Thymus (tissue), 14 donors: ENCODE measurements at places on chromosomes 2 and 18. TPM values are rescaled to one million over a fixed set of nuclear protein-coding genes. Genes with fewer than 3 reads are reported as not detected.

The FBXO48 gene
- total RNA-seq = 0.66 TPM

The IL36G gene
- 0.24 TPM for total RNA-seq

The SERPINB11 gene
- total RNA-seq = not detected

The GLI2 gene
- 1.8 TPM for total RNA-seq

The CENPA gene
- total RNA-seq = 25.6 TPM

The CELF4 gene
- total RNA-seq = 0.05 TPM

The PSTPIP2 gene
- total RNA-seq = 6.1 TPM

DNA sequence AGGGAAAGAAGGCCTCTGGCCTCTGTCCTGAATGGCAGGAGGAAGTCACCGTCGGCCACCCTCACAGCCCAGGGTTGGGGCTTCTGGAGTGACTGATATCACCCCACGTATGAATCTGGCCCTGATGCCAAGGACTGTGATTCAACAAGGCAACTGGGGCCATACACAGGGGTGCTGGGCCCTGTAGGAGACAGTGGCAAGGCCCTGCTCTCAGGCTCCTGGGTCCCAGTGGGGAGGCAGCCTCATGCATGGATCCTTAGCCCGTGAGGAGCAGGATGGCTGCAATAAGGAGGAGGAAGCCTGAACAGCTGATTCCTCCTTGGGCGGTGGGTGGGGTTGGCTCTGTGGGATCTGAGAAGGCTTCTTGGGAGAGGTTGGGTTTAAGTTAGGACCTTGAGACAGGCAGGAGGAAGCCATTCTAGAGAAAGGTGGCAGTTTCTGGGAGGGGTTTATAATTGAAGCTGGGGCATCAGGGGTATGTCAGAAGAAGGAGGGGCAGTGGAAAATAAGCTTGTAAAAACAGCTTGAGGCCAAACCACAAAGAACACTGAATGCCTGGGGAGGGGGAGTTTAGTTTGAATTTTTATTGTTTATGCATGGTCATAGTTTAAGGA, 42.8 kb upstream of the LAPTM4A start:
- H3K27me3 ChIP-seq = peaks cover 6% of the 10 kb centered on the region
- H3K36me3 ChIP-seq = no peaks in the 10 kb centered on the region
- no peak overlapping the region for H3K27ac ChIP-seq
- DNase-seq = no peak
- H3K4me3 ChIP-seq = no peak overlapping the region

- DNase-seq = no peak
- H3K36me3 ChIP-seq = no peaks in the 10 kb centered on the region
- no peak overlapping the region for H3K4me3 ChIP-seq
- peaks cover 3% of the 10 kb centered on the region for H3K27me3 ChIP-seq
- H3K4me1 ChIP-seq = peaks cover 15% of the 10 kb centered on the region
Measured at GRCh38 chr2:239469106-239469960, 68.5 kb upstream of the HDAC4 start.

GRCh38 chr2:119068154-119068725, 90.3 kb downstream of the C1QL2 start:
- H3K27me3 ChIP-seq = no peaks in the 10 kb centered on the region
- H3K36me3 ChIP-seq = no peaks in the 10 kb centered on the region
- no peak overlapping the region for H3K27ac ChIP-seq
- H3K4me1 ChIP-seq = no peaks in the 10 kb centered on the region
- H3K4me3 ChIP-seq = no peak overlapping the region
- no peak for DNase-seq

DNA sequence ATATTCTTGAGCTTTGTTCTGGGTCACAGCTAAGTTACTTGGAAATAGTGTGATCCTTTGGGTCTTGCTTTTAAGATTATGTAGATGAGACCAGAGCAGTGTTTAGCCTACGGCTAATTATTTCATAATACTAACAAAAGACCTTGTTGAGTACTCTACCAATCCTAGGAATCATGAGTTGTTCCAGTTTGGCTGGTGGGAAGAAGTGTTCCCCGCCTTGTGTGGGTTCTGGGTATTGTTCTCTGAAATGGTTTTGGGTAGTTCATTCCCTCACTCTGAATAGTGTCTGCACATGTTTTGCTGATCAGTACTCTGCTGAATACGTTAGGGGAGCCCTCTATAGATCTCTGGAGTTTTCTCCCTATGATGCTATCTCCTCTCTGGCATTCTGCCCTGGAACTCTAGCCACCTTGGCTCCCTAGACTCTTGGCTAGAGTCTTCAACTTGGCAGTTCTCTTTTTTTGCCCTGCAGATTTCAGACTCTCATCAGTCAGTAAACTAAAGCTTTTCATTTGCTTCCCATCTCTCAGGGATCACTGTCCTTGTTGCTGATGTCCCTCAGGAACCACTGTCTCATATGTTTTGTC, 48.4 kb downstream of the NEMP2 start:
- H3K27ac ChIP-seq = no peak overlapping the region
- DNase-seq = no peak
- H3K4me1 ChIP-seq = no peaks in the 10 kb centered on the region
- no peaks in the 10 kb centered on the region for H3K27me3 ChIP-seq
- H3K4me3 ChIP-seq = no peak overlapping the region

DNA sequence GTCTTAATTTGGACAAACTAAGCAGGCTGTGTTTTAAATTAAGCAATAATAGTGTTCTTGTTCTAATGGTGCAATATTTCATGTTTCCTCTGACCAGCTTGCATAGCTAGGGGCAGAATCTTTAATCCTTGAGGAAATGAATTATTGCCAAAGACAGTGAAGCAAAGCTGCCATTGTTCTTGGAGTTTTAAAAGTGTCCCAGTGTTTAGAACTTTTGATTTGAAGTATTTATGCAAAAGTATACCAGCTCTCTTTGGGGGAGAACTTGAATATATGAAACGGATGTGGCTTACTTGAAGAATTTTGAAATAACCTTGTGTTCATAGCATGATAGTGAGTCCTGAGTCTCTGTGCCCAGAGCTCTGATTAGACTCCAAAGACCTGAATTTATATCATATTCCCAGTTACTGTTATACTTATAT, 33.4 kb downstream of the ITGA6 start:
- peaks cover 66% of the 10 kb centered on the region for H3K4me1 ChIP-seq
- no peaks in the 10 kb centered on the region for H3K27me3 ChIP-seq
- no peak overlapping the region for H3K27ac ChIP-seq
- H3K4me3 ChIP-seq = no peak overlapping the region

DNA sequence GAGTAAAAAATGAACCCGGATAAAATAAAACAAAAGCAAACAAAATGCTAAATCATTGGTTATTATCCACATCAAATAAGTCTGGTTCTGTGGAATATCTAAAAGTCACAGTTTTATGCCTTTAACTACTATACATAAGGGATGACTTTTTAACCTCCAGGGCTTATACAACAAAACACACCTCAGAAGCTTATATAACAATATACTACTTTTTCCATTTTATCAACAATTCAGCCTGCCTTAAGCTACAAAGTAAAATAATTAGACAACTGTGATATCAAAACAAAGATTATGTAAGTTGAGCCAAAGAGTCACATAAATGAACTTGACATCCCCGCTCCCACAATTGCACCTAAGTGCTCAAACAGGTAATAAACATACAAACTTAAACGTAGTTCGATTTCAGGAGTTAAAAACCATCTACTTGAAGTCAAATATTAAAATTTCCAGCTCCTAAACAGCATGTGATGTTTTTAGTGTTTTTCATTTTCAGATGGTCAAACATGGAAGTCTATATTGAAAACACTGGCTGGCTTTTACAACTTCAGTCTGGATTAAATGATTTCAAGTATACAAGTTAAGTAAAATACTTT, 54.7 kb downstream of the ATIC start:
- no peak overlapping the region for H3K4me3 ChIP-seq
- no peaks in the 10 kb centered on the region for H3K36me3 ChIP-seq
- no peak for DNase-seq
- no peaks in the 10 kb centered on the region for H3K4me1 ChIP-seq

DNA sequence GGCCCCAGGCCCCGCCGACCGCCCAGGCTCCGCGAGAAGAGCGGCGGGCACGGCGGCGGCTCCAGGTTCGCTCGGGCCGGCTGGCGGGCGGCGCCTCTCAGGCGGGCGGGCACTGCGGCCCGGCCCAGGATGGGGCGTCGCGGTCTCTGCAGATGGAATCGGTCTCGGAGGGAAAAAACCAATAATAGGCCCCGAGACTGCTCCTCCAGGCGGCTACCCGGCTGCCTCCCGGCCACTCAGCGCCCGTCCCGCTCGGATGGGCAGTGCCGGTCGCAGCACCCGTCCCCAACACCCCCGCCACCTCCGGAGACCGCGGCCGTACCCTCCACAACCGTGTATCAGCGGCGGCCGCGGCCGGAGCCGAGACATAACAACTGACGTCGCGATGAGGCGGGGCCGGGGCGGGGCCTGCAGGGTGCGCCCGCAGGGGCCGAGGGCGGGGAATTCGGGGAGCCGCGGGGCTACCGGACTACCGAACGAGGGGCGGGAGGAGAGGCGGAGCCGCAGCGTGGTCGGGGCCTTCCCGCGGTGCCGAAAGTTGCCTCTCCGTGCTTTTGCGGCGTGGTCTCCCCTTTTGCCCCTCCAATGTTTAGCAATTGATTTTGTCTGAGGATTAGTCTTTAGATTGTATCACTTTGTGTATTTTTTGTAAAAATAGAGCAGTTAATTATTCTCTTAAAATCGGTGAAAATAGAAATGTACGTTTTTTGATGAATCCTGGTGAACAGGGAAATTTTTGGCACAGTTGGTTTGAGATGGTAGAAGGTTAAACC, at the start of gene RNF103:
TSS of gene RNF103 (minus strand) at position 372 of the 773 bp plus-strand sequence. CDS start 979 bp downstream, outside the sequence.
- peak; percentile 79 for DNase-seq
- H3K4me3 ChIP-seq = peak within 1 kb of the TSS; percentile 73
- H3K4me1 ChIP-seq = peaks cover 8% of the 10 kb centered on the region
- peak within 1 kb of the TSS; percentile 91 for H3K27ac ChIP-seq
- no peaks in the 10 kb centered on the region for H3K27me3 ChIP-seq
- peaks cover 7% of the 10 kb centered on the region for H3K36me3 ChIP-seq

GRCh38 chr2:75424936-75425619, 135.7 kb downstream of the EVA1A start:
- H3K4me3 ChIP-seq = no peak overlapping the region

DNA sequence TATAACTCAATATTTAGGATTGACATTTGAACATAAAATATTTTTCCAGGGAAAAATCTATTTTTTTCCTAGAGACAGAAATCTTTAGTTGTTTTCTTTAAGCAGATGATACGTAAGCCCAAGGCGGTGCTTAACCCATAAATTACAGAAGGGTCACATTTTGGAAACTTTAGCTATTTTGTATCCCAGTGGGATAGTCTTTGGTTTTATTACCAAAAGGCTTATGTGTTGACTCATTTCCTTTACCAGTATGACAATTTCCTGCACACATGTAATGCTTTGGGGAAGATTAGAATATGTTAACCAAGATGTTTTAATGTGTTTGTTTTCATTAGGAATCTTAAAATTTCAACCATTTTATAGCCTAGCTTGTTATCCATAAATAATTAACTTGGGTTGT, 24.8 kb downstream of the DYNC1I2 start:
- no peak overlapping the region for H3K4me3 ChIP-seq
- H3K27ac ChIP-seq = no peak overlapping the region
- H3K27me3 ChIP-seq = no peaks in the 10 kb centered on the region

GRCh38 chr18:73264562-73264921, 396.8 kb upstream of the NETO1 start:
- no peaks in the 10 kb centered on the region for H3K36me3 ChIP-seq
- no peak overlapping the region for H3K27ac ChIP-seq
- no peak for DNase-seq
- H3K4me3 ChIP-seq = no peak overlapping the region
- no peaks in the 10 kb centered on the region for H3K4me1 ChIP-seq

DNA sequence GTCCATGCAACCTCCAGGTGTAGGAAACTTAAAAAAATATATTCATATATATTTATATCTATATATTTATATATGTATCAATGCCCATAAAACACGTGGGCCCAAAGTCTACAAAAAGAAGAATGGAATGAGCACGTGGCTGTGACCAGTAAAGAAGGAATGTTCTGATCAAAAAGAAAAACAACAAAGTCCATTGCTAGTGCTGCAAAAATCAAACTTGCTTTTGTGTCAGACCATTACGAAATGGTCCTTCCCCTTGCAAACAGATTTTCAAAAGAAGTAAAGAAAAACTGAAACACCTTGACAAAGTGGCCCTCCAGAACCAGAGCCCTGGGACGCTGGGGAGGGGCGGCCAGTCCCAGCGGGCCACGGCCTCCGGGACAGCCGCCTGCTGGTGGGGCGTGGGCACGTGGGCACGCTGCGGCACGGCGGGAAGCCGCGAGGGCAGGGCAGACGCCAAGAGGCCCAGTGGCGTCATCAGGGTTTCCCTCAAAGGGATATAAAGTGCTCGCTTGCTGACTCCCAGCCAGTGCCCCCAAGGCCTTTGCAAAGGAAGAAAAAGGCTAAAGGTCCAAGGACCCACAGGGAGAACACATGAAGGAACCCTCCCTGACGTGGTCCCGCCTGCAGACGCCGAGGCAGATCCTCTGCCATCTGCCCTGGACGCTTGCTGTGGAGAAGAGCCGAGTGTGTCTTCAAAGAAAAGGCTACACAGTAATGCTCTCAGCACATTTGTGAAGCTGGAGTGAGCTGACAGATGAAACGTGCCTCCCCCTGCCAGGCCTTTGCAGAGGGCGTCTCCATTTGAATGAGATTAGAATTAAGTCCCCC, 201.8 kb downstream of the TWIST2 start:
- H3K4me3 ChIP-seq = no peak overlapping the region
- no peak for DNase-seq
- no peaks in the 10 kb centered on the region for H3K27me3 ChIP-seq
- peaks cover 34% of the 10 kb centered on the region for H3K36me3 ChIP-seq
- H3K4me1 ChIP-seq = no peaks in the 10 kb centered on the region

- H3K27me3 ChIP-seq = no peaks in the 10 kb centered on the region
- no peaks in the 10 kb centered on the region for H3K36me3 ChIP-seq
- H3K27ac ChIP-seq = no peak overlapping the region
- no peaks in the 10 kb centered on the region for H3K4me1 ChIP-seq
Measured at GRCh38 chr2:53543083-53543482, 224.5 kb upstream of the CHAC2 start.

DNA sequence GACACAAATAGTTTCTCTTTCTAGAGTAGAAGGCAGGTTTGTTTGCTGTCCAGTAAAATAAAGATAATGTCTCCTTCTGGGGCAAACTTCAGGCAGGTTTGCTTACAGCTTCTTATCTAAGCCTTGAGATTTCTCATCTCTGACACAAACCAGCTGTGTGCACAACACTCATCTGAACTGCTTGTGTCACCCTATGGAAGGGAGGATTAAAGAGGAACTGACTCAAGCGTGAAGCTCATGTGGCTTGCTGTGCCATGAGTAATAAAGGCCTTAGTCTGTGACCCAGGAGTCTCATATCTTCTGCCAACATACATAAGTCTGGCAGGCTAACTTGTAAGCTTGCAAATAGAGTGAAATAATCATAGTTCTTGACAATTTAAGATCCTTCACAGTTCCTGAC, 24.2 kb upstream of the CPO start:
- no peak overlapping the region for H3K4me3 ChIP-seq
- H3K27ac ChIP-seq = no peak overlapping the region
- no peaks in the 10 kb centered on the region for H3K27me3 ChIP-seq
- H3K4me1 ChIP-seq = no peaks in the 10 kb centered on the region
- no peak for DNase-seq

- no peaks in the 10 kb centered on the region for H3K27me3 ChIP-seq
- H3K27ac ChIP-seq = no peak overlapping the region
- no peak for DNase-seq
Measured at GRCh38 chr18:50649821-50650220, 89.9 kb downstream of the MAPK4 start.
